ENCODE measurements at places on chromosomes 1 and 21.

DNA sequence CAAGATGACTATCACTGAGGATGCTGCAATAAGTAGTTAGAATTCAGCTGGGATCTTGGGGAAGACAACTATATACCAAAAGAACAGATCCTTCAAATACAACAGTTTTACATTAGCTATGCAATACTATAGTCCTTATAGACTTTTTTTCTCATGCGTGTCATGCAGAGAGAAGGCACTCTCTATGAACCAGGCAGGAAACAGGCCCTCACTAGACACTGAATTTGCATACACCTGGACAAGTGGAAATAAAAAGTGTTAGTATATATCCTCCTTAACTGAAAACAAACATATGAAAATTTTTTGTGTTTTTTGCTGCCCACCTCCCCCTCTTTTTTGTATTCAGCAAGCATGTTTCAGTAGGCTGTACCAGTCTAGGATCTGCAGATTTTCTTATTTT is 29.9 kb downstream of the TMCO1 start:
- DNase-seq, result no peak

- no peak for DNase-seq
Measured at GRCh38 chr1:41390166-41390565, 28.9 kb downstream of the FOXO6 start.

GRCh38 chr1:218620956-218621355 is 275.8 kb downstream of the TGFB2 start:
- DNase-seq, result no peak

- no peak for DNase-seq
Measured at GRCh38 chr1:202351725-202352124, 3.2 kb downstream of the PPP1R12B start.

- DNase-seq, result no peak
Measured at GRCh38 chr1:197063212-197063611, 3.8 kb downstream of the F13B start.

DNA sequence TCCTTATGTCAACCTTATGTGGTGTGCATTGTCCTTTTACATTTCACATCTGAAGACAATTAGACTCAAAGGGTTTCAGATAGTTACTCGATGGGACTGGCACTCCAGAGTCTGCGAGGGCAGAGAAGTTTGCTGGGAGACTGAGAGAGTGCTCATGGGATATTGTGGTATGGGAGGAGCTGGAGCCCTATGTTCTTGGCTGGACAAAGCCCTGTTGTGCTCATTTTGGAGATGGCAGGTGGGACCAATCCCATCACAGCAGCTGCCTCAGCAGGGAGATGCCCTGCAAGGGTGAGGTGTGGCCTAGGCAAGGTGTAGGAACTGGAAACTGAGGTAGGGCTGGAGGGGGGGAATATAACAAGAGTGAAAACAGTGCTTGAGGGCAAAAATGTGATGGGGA is 43.5 kb upstream of the CRNN start:
- DNase-seq, result no peak

DNA sequence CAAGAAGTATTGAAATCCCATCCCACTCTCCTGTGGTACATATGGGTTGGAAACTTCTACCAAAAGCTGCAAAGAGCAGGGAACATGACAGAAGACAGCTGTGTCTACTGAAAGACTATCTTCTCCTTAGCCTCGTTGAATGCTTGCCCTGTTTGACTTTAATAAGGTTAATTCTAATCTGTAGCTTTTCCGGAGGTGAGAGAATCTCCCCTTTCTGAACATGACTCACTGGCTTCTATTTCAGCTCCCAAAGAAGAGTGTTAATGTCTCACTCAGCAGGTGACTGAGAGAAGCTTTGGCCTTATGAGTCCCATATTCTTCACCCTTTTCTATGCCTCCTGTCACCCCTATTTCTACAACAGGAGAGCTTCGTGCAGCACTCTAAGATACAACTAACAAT is 88.3 kb downstream of the HHIPL2 start:
- no peak for DNase-seq

DNA sequence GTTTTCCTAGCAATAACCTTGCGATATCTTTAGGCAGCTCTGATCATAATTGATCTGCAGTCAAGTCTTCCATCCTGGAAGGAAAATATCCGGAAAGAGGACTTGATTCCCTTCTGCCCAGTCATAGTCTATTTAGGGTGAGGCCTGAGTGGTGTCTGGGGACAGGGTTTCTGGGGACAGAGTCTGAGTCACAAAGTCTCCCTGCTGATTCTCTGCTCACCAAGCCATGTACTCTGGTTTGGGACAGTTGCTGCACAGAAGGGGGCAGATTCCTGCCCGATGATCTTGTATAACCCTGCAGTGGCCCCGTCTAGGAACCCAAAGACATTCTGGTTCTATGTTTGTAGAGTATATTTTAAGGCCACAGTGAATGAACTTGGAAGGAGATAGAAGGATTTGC is 178.8 kb downstream of the KCNJ6 start:
- no peak for DNase-seq

DNA sequence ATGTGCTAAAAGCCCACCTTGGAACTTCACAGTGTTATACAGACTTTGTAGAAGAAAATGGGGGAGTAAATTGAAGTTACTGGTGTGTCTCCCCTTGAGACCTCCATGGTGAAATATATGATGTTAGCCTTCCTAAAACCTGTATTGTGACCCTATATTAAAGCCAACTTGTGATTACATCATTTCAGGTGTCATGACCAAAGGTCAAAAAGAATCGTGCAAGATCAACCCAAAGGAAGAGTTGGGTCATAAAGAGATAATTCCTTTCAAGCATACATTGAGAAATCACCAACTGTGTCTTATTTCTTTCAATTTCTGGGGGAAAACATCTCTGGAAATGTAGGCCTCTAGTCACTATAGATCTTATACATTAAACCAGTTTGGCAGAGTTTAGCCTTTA is 34.6 kb downstream of the GNAT2 start:
- no peak for DNase-seq

DNA sequence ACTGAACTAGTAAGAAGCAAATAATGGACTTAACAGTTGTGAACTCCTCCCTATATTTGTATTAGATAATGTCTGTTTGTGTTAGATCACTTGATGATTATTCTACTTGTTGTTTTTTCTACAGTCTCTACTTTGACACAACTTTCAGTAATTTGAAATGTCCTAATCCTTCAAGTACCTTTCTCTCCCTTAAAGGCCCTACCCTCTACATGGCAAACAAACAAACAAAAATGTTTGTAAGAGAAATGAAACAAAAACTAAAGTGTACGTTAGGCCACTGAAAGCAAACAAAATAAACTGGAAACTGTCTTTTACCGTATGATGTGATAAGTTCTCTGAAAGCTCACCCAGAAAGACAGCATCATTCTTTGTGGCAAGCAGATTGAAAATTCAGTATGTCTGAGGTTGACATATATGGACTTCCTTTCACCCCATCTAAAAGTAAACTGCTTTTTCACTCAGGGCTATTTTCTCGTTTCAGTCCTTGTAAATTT is 255.9 kb upstream of the SNX7 start:
- DNase-seq, result no peak

DNA sequence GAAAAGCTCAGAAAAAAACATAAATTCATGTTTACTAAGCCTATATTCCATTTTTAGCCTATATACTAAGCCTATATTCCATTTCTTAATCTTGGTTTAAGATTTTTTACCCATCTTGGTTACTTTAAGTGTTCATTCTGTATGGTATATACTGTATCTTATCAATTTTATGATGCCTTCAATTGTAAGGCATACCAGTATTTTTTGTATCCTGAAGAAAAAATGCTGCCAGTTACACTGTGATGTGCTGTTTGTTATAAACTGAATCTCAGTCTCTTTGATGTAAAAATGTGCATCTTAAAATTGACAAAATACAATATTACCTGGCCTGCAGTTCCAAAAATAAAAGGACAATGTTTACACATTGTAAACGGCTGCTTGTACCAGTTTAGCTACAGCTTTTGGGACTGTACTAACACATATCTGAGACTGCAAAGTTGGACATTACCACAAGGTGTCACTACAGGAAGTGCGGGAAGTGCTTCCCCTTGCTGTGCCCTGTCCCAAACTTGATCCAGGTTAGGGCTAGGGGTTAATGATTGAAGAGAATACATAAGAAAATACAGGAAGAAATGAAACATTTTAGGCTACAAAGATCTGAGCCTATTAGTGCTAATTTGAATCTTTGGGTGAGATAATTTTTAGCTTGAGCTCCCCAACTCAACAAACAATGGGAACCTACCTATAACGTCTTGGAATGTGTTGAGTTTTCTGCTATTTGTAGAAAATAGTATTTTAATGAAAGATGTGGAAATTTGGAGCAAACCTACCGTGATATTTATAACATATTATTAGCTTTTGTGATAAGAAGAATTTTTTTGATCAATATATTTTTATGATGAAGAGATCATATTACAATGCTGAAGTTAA is 108.9 kb downstream of the LBR start:
- DNase-seq, result no peak
